T-helper 17 cell (primary cell): ENCODE measurements at places on chromosomes 12 and 14.

- H3K36me3 ChIP-seq: peaks cover 2% of the 10 kb centered on the region
- DNase-seq: no peak
- no peaks in the 10 kb centered on the region for H3K4me1 ChIP-seq
- peaks cover 50% of the 10 kb centered on the region for H3K27me3 ChIP-seq
Measured at GRCh38 chr12:63870838-63871237, 26.3 kb downstream of the SRGAP1 start.

- DNase-seq: no peak
- peaks cover 3% of the 10 kb centered on the region for H3K36me3 ChIP-seq
- peaks cover 29% of the 10 kb centered on the region for H3K4me1 ChIP-seq
- no peaks in the 10 kb centered on the region for H3K27me3 ChIP-seq
- H3K27ac ChIP-seq: peak overlapping the region; percentile 97
Measured at GRCh38 chr14:97620066-97620465, 822.9 kb downstream of the VRK1 start.

GRCh38 chr14:102775855-102776760 is 1.1 kb upstream of the TRAF3 start:
- H3K36me3 ChIP-seq: peaks cover 4% of the 10 kb centered on the region
- H3K4me1 ChIP-seq: peaks cover 33% of the 10 kb centered on the region
- H3K27me3 ChIP-seq: peaks cover 1% of the 10 kb centered on the region
- peak overlapping the region; percentile 89 for H3K4me3 ChIP-seq

DNA sequence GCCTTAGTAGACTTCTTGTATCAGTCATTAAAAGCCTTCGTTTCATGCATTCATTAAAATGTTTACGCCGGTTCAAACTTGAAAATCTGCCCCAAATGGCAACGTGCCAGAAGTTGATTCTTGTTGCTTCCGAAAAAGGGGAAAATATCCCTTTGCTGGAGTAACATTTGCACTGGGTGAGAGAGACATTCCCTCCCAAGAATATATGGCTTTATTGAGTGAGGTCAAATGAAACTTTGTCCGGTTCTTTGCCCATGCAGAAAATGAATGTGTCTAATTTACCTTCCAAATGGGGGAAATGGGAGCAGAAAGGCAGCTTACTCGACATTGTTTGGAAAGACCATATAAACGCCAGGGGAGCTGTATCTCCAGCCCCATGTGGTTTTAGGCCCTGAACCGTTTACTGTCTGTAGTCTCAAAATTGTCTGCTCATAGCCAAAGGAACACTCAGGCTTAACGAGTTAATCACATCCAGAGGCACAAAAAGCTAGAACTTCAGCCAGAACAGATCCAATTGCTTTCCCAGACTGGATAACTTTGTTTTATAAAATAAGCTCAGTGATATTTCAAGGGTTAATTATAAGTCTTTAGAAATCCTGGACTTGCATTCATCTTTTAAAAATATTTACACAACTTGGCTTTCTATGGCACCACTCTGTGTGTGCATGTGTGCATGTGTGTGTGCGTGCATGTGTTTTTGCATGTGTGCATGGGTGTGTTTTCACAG is 2.9 kb upstream of the EMP1 start:
- peaks cover 14% of the 10 kb centered on the region for H3K27me3 ChIP-seq
- no peak overlapping the region for H3K27ac ChIP-seq
- no peaks in the 10 kb centered on the region for H3K36me3 ChIP-seq
- DNase-seq: no peak

GRCh38 chr12:211639-212414 is 2.1 kb downstream of the SLC6A12 start:
- no peak for DNase-seq
- H3K4me1 ChIP-seq: peaks cover 8% of the 10 kb centered on the region
- H3K4me3 ChIP-seq: peak overlapping the region; percentile 22
- peaks cover 73% of the 10 kb centered on the region for H3K27me3 ChIP-seq
- peaks cover 6% of the 10 kb centered on the region for H3K36me3 ChIP-seq
- peak overlapping the region; percentile 29 for H3K27ac ChIP-seq

DNA sequence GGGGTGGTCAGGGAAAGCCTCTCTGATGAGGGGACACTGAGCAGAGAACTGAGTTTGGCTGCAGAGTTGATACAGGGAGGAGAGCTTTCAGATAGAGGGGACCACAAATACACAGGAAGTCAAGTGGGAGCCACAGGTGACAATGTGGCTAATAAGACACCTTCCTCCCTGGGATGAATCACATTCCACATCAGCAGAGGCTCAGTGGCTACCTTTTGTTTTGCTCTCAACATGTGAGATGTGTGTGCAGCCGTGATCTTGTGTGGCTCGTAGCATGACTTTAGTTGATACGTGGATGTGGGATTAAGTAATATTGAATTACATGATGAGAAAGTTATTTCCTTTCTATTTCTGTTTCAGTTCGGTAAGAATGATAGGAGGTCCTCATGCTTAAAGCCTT is 7.5 kb downstream of the CRADD start:
- peak overlapping the region; percentile 33 for H3K4me3 ChIP-seq
- no peaks in the 10 kb centered on the region for H3K27me3 ChIP-seq
- peaks cover 40% of the 10 kb centered on the region for H3K4me1 ChIP-seq
- peaks cover 4% of the 10 kb centered on the region for H3K36me3 ChIP-seq

DNA sequence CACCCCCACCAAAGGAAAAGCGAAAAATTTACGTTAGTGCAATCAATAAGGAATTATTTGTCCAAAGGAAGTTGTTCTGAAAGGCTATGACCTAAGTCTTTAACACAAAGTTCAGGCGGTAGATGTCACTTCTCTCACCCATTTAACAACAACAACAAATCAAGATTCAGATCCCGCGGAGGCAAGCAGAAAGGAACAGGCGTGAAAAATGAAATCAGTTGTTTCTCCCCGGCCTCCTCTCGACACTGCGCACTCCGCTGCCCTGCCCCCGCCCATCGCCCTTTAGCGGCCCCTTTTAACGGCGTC is 1.4 kb downstream of the DENND5B start:
- DNase-seq: no peak
- H3K4me1 ChIP-seq: peaks cover 9% of the 10 kb centered on the region
- H3K27me3 ChIP-seq: peaks cover 44% of the 10 kb centered on the region
- no peak overlapping the region for H3K27ac ChIP-seq
- H3K36me3 ChIP-seq: peaks cover 5% of the 10 kb centered on the region
- peak overlapping the region; percentile 90 for H3K4me3 ChIP-seq

DNA sequence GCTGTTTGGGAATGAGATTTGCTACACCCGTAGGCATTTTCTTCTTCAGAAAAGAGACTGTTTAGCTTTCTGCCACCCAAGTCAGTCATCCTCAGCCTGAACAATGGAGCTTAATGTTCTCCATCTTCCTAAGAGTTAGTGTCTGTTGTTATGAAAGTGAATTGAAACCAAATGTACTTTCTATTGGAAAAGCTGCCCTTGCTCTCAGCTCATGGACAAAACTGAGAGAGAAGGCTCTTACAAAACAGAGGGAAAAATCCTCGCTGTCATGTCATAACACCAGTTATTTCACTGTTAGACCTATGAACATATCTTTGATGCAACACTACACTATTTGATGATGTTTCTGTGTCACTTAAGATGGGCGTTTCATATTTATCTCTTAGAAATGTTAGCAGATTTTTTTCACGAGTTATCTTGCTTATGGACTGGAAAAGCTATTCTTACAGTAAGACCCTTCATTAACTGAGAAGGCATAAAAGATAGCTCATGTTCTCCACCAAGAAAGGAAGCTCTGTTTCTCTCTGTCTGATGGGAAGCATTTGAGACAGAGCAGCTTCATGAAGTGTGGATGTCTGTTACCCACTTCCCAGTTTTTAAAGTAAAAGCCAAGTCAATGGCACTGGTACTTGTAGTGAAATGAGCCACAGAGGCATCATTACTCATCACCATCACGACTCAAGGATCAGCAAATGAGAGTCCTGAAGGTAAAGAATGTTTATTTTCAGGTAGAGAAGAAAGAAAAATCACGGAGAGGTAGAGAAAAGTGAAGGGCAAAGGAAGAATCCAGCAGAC is 483.9 kb downstream of the ZFP36L1 start:
- H3K4me3 ChIP-seq: peak overlapping the region; percentile 25
- peaks cover 28% of the 10 kb centered on the region for H3K4me1 ChIP-seq
